ENCODE measurements at places on chromosomes 7 and 10. TPM values are rescaled to one million over a fixed set of nuclear protein-coding genes. Genes with fewer than 3 reads are reported as not detected.

DNA sequence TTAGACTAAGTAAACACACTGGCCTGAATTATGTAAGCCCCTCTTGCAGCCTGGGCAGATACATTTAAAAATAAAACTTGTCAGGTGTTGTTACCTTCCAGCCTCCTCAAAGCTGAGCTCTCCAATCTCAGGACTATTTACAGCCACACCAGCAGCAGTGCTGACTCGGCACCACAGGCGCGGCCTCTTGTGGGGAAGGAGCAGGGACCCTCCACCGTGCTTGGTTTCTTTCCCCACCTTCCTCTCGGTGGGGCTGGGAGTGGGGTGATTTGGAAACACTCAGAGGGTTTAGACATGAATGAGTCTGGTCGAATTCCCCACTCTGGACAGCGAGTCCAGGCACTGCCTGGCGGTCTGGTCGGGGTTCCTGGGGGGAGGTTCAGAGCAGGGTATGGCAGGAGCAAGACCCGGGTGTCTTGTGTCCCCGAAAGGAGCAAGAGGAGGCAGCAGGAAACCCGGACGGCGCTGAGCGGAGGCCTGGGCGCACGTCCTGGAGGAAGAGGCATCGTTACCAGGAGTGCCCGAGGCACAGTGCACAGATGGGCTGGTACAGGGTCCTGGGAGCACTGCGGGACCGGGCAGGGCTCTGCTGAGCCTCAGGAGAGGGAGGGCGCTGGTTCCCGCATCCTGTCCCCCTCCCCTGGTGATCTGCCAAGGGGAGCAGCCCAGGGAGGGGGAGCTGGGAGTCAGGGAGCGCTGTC is 29.2 kb upstream of the CFAP46 start:
- no peak for DNase-seq

DNA sequence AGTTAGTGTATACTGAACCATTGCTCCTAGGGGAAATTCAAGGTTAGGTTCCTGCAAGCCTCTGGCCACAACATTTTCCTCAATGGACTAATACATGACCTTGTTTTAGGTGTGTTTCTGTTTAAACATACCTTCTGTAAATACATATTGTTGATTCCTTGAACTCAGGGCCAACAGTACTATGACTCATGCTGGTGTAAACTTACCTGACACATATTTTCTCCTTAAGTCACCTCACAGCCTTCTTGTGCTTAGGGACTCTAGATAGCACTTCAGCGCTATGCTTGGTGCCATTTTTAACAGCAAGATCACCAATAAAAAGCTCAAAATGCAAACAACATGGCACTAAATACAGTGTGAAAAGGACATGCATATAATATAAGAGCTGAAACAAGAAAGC is 176.4 kb downstream of the TAX1BP1 start:
- DNase-seq = no peak

- DNase-seq = no peak
Measured at GRCh38 chr7:44320794-44321371, 4.5 kb downstream of the CAMK2B start.

Gene GPR146
- 0.13 TPM for polyA plus RNA-seq

DNA sequence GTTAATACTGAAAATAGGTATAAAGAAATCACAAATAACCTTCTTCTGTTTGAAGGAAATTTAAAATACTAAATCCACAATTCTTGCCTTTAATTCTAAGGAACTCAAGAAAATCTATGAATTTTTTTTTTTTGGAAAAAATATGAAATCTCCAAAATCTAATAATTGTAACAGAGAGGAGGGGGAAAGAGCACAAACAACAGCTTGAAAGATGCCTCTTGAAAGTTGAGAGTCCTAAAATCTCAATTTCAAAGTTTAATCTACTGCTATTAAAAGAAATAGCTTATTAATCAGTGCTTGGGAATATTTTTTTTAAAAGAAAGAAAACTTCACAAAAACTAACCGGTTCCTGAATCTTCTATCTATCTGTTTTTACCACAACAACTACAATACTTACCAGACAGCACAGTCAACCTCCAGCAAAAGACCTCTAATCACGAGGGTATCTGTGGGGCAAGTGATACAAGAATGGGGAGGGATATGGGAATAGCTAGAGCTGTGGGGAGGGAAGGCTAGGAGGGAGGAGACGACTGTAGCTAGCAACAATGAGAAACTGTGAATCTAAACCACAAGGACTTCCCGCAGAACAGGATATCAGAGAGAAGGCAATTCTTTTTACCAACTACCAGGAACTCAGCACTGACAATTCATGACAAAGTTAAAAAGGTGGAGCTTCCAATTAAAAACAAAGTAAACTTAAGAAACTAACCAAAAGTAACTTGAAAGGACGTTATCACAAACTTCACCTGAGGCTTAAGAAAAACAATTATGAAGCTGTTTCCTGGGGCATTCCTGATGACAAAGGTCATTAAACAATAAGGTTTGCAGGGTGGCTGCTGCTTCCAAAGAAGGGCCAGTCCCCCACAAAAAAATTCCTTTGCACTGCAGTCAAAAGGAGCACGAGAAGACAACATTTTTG is at the start of gene USP54:
TSS of gene USP54 (minus strand) at position 462 of the 919 bp plus-strand sequence. CDS start 15,684 bp downstream, outside the sequence.
- no peak for DNase-seq

DNA sequence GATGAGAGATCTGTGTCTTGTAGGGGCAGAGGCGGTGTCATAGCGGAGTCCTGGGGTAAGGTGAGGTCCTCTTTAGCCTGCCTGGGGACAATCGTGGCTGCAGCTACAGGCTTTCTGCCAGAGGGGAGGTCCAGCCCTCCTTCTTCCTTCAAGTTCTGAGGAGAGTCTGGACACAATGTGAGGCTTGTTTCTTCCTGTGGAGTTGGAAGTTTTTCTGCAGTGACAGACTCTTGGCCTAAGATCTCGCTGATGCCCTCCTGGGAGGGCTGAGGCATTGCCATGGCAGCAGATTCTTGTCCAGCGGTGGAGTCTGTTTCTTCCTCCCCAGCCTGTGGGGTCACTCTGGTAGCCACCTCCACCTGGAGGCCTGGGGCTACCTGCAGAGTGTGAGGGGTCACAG is 4.4 kb downstream of the NACAD start:
- DNase-seq = no peak

GRCh38 chr7:14048889-14049288 is 59.4 kb upstream of the ETV1 start:
- no peak for DNase-seq

Gene ARMH3
- polyA plus RNA-seq = 25.3 TPM

Gene GIMAP8
- 0.26 TPM for polyA plus RNA-seq

Gene AS3MT
- polyA plus RNA-seq = 0.80 TPM

- DNase-seq = peak; percentile 40
Measured at GRCh38 chr7:129279757-129280156, 54.9 kb downstream of the AHCYL2 start.

Gene FAM25C
- 26.2 TPM for polyA plus RNA-seq

DNA sequence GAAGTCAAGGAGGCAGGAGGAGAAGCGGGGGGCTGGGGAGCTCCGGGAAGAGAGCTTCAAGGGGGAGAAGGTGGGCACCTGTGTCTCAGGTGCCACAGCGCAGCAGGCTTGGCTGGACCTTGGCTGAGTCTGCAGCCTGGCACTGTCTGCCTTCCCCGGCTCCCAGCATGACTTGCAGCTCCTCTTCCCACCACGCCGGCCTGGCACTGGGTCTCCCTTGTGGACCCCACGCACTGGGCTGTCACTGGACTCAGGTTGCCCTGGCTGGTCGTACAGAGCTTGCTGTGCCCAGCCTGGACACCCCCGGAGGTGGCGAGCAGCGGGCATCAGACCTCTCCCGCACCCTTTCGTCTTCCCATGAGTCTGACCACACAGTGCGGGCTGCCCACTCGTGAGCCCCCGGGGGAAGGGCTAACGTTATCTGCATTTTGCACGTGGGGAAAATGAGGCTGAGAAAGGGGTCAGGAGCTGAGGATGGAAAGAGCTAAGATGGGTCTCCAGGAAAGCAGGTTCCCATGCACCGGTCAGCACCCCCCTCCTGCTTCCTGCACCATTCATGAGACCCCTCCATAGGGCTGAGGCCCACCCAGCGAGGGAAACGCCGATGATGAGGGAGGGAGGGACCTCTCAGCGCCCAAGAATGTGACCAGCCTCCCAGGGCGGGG is 40.3 kb upstream of the PSMG3 start:
- no peak for DNase-seq

GRCh38 chr10:110634527-110635209 is 9.5 kb upstream of the RBM20 start:
- DNase-seq = no peak

- no peak for DNase-seq
Measured at GRCh38 chr10:73756183-73756582, 12.0 kb downstream of the SEC24C start.

- no peak for DNase-seq
Measured at GRCh38 chr7:67518580-67518979, 521.9 kb downstream of the TYW1 start.

DNA sequence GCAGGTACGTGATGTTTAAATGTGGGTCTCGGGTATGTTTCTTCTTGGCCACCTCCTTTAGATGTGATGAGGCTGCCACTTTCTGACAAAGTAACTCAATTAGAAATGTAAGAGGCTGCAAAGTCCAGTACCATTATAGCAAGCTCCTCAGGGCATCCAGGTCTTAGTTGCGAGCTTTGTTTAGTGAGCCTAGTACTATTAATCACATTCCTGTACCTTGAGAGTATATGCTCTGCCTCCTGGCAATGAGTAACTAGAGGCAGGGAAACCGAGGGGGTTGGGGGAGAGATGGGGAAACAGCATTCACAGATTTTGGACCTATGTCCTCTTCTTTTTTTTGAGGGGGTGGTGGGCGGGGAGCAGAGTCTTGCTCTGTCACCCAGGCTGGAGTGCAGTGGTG is 131.8 kb downstream of the GFRA1 start:
- no peak for DNase-seq

GRCh38 chr7:149598721-149599308 is 101.2 kb upstream of the ZNF746 start:
- no peak for DNase-seq

GRCh38 chr10:125415006-125415633 is 254.8 kb upstream of the CTBP2 start:
- no peak for DNase-seq

- no peak for DNase-seq
Measured at GRCh38 chr7:97215556-97215955, 98.1 kb downstream of the SDHAF3 start.

GRCh38 chr10:97774811-97775294 is 3.1 kb upstream of the SFRP5 start:
- DNase-seq = no peak

- DNase-seq = no peak
Measured at GRCh38 chr7:26653430-26654399, 210.7 kb downstream of the SKAP2 start.

Gene TAS2R4
- polyA plus RNA-seq = 0.24 TPM

DNA sequence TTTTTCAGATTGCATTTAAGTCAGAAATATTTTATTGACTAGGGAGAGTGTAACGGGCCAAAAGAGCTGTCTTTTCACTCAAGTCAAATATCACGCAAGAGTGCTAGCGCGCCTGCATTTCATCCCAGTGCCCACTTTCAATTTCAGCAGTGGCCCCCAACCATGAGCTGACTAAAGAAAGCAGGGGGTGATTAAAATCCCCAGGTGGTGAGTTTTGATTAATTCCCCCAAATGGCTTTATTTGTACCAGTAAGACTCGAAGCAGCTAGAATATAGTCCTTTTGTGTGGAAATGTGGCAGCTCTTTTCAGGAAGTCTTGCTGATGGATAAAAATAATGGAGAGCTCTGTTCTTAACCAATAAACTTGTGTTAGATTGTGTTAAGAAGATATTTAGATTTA is 35.3 kb downstream of the TRUB1 start:
- no peak for DNase-seq

DNA sequence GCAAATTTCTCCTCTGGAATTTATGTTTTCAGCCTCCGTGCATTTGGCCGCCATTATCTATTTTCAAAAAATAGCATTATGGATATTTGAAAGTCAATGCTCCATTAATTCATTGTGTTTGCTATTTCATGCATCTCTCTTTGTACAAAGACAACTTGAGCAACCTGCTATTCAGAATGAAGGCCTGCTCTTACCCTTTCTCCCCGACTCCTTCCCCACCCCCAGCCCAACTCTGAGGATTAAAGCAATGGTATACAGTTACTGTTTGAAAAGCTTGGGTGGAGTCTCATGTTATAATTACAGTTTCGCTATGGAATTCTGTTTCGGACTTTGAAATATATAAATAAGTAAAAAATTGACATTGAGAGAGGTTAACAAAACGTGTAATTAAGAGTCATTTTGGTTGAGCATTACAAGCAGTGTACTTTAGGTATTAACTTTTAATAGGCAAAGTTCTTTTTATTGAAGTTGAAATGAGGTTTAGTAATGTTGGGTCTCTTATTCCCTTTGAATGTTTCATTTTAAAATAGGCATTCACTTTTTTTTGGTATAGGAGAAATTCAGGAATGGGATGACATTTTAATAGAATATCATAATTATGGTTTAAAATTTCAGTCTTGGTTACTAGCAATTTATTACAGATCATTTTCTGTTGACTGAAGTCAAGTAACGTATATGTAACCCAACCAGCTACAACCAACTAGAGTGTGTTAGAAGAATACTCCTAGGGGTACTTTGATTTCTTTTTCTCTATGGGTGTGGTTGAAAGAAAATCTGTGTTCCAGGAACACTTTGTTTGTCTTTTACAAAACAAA is 93.1 kb downstream of the ARID5B start:
- no peak for DNase-seq

- DNase-seq = no peak
Measured at GRCh38 chr7:20741801-20742200, 44.9 kb downstream of the SP8 start.

Measured in keratinocyte (primary cell).